Uterus (tissue), 4 donors: ENCODE measurements at places on chromosomes 6 and 20.

- no peak for DNase-seq
These were observed 11.8 kb downstream of the C20orf203 start for GRCh38 chr20:32661820-32662528.

DNA sequence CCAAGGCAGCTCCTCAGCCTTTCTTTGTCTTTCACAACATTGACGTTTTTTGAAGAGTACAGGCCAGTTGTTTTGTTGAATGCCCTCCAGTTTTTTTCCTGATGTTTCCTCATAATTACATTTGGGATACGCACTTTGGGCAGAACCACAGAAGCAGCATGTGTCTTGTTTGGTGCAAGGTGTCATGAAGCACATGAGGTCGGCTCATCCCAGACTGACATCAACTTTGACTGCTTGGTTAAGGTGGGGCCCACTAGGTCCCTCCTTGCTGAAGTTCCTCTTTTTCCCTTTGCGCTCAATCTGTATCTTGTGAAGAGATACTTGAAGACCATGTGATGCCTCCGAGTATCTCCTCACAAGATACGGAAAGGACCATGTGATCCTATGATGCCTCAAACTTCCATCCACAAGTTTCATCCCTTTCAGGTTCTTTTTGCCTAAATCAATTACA is 10.5 kb downstream of the SNAI1 start:
- no peak for DNase-seq

DNA sequence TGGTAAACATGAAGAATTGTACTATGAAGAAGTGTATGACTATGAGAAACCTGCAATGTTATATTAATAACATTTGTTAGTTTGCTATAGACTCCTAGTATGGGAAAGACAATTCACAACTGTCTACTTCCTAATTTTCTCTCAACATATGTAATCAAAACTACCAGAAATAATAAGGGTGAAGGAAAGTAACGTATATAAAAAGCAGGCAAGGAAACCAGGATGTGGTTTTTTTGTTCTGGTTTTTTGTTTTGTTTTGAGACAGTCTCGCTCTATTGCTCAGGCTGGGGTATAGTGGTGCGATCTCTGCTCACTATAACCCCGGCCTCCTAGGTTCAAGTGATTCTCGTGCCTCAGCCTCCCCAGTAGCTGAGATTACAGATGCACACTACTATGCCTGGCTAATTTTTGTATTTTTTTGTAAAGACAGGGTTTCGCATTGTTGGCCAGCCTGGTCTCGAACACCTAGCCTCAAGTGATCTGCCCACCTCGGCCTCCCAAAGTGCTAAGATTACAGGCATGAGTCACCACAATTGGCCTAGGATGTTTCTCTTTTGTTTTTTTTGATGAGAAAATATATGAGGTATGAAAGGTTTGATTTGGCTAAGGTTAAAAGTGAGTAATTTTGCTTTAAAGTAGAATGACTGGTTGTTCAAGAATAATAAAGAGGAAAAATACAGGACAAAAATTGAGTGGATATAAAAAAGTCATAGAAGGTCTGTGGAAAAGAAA is 83.1 kb downstream of the PTCHD4 start:
- DNase-seq, result no peak

DNA sequence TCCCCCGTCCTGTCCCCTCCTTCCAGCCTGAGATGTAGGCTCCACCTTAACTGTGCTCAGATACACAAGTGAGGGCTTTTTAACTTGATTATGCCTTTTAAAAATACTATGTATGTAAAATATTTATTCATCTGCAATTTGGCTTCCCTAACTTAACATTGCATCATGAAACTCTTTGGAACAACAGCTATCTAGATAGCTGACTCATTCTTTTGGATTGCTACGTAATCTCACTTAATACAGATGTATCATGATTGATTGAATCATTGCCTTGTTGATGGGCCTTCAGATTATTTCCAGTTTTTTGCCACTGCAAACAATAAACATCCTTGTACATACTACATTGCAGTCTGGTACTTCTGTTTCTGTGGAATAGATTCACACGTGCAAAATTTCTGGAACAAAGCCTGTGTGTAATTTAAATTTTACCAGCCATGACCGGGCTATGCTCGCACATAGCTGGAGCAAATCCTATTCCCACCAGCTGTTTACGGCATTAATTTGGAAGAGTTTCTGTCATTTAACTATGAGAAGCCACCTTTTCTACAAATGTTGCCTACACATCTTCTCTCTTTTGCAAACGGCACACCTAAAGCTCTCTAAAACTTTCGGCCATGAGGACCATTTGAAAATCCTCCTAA is 6.5 kb downstream of the PRND start:
- no peak for DNase-seq

GRCh38 chr6:80339421-80339820 is 232.9 kb downstream of the BCKDHB start:
- DNase-seq, result no peak

GRCh38 chr6:128303870-128304269 is 216.5 kb downstream of the PTPRK start:
- DNase-seq, result no peak

- no peak for DNase-seq
These were observed 94.5 kb downstream of the HTR1B start for GRCh38 chr6:77368660-77369313.

GRCh38 chr6:133623621-133624020 is 265.3 kb upstream of the TCF21 start:
- DNase-seq, result no peak

DNA sequence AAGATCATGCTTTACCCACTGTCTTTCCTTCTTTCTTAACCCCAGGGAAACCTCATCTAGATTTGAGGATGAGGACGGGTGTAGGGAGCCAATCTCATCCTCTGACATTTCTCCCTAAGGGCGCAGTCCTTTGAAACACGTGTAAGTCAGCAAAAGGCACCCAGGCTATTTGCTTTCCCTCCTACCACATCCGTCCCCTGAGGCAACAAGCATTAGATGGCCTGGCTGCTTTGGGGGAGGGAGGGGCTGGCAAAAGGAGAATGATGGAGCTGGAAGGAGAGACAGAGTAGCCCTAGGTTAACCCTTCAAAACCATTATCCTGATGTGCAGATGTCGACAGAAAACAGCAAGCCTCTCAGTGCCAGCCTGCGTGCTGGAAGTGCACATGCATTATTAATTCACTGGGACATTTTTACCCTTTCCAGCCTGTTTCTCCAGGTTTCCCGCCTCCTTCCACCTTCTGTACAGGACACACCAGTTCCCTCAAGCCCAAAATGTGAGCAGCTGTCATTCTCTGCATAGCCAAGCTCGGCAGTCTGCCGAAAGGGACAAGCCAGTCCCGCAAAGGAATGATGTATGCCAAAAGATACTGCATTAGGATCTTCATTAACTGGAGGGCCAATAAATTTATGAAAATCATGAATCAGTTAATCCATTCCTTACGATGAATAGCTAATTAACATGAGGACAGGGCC is 547.2 kb downstream of the CD83 start:
- DNase-seq, result no peak

DNA sequence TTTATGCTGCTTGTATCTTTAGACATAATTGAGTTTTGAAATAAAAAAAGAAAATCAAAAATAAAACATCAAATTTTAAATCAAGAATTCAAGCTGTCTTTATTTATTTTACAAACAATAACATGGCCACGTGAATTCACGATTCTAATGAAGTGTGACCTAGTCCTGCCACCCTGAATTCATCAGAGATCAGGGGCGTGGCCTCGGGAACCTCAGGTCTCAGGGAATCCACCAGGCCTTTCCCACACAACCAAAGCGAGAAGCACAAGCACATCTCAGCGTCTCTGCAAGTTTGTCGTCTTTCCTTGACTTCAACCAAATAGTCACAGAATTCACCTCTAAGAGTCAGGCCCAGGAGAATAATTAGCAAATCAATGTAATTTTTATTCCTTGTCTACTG is 107.9 kb downstream of the DACT2 start:
- DNase-seq, result no peak

- no peak for DNase-seq
These were observed 57.8 kb upstream of the C20orf144 start for GRCh38 chr20:33604084-33604990.

- DNase-seq, result no peak
These were observed 642.3 kb downstream of the MAFB start for GRCh38 chr20:40046703-40047102.

DNA sequence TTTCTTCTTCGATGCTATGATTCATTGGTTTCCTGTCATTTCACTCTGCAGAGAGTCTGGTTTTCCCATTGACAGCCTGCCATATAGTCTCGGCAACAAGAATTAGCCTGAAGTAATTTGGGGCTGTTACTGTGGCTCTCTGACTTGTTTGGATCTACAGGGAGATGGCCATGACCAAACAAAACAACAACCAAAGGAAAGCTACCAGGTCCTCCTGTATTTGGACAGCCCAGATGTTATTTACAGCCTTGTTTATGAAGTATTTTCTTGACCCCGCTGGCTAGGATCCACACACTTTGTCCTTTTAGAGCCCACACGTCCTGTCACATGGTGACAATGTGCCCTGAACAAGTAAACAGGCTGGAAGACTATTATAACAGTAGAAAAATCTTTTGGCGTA is 111.4 kb upstream of the PREP start:
- peak; percentile 28 for DNase-seq

DNA sequence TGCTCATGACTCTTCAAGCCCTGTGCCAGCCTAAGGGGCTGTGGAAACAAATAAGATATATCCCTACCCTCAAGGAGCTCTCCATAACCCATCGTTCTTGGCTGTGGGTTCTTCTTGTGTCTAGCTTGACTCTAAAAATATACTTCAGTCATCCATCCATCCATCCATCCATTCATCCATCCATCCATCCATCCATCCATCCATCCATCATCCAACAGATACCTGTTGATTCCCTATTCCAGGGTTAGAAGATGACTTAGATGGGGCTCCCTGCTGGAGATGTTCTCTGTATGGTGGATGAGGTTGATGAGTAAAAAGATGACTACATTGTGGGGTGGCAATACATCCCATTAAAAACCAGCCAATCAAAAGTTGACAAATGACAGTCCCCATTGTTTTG is 23.5 kb downstream of the HCK start:
- no peak for DNase-seq

DNA sequence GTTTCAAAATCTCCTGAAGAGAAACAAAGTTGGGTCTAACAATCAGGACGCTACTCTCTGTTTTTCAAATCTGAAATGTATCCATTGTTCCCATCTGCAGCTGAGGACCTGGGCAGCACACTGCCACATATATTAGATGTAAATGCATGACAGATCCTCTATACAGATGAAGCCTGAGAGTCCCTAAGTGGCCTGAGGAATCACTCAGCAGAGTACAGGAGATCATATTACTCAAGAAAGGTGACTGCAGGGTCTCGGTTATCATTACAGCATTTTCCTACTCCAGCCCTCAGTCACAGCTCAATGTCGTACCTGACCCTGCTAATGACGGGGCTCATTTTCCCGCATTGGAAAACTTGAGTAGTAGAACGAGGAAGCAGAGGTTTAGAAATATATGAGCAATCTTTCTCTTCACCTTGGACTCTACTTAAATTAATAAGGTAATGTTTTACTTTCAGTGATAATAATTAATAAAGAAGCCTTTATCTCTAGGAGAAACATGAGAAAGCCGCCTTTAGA is 256.2 kb upstream of the IRAK1BP1 start:
- no peak for DNase-seq

DNA sequence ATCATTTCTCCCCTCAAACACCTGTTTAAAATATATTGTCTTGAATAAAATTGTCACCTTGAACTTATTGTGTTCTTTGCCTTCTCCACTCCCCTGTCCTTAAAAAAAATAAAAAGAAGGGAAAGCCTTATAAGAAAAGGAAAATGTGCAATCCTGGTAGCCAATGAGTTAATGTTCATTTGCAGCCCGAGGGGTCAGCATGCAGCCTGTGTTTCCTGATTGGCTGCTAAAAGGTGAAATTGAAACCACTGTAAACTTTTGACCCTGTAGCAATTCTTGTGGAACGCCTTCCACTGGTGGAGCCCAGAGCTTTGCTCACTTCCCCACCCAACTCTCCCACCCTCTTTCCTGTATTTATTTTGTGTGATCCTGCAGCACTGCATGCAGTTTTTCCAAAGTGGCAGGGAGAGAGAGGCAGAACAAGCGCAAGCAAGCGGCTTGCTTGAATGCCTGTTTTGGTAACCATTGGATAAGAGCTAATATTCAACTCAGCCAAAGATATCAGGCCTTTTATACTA is 74.9 kb downstream of the NCOA3 start:
- peak; percentile 60 for DNase-seq

DNA sequence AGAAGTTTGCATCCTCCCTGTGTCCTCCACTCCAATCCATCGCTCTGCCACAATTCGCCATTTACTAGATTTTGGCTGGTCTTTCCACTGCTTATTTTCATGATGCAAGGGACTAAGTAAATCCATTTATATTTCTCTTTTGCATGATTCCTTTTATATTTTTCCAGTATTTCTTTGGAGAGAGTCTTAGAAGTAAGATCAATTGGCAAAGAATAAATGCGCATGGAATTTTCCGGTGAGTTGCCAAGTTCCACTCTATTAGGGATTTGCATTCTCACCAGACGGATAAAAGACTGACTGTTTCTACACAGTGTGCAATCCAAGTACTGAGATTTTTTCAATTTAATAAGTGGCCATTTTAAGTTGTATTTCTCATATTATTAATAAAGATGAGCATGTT is 91.7 kb upstream of the PHACTR3 start:
- no peak for DNase-seq

DNA sequence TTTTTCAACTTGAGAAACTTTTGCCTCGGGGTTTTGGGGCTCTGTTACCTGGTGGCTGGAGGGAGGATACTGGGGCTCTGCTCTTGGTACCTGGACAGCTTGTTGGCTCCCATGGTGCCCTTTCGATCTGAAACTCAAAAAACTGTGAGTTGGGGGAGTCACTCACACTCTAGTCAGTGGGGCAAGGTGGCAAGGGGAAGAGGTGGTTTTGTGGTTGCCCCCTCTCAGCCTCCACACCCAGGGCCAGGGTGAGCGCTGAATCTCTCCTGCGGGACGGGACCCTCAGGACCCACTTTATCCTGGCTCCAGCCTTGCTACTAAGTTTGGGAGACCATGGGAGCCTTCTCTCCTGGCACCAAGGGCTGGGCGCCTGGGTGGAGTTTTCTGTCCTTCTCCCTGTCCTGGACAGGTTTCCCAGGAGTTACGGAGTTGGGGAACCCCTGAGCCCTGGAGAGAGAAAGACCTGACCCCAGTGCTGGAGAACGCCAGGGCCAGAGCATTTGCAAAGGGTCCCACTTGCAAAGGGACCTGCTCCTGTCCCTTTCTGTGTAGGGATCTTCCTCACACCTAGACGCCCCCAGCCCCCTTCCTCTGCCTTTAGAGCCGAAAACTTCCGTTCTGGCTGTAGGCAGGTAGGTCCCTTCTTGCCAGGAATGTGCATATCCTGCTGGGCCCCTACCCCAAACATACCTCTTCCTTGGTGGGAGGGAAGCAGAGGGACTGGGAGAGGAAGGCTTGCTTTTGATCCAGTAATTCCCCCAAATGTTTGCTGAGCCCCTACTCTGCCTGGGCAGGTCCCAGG is 2.9 kb downstream of the FOXP4 start:
- DNase-seq, result no peak

DNA sequence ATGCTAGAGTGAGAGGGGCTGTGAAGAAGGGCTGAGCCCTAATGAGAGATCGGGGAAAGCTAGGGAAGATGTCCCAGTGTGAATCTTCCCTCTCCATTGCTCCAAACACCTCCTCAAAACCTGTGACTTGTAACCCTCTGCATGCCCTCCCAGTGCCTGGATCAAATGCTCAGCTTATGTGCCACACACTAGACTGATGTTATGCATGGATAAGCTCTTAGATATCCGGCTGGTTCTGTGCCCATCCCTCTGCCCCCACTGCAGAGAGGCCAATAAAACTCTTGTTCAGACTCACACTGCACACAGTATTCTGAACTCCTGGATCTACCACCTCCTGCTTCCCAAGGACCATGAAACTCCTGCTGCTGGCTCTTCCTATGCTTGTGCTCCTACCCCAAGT is at the start of gene DEFB118:
Gene DEFB118 (plus strand): TSS at position 301 of the 400 bp plus-strand sequence. CDS start 50 bp downstream, at position 351.
- no peak for DNase-seq
